NCI-H510A (cell line): ENCODE measurements at places on chromosomes 2 and 18.

DNA sequence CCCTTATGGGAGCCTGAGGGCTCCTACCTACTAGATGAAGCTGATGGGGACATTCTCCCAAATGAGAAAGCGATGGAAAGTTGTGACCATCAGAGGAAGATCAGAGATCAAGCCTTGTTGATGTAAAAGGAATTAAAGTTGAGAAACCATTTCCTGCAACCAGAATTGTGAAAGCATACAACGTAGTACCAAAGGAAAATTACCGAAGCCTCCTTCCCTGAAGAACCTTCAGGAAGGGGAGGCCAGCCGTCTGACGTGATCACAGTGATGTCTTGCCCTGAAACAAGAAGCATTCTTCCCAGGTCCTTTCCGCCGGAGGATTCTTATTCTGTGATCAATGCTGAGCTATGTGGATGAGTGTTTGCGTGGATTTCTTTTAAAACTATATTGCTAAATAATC, 211.6 kb upstream of the TNP1 start:
- DNase-seq, result no peak

DNA sequence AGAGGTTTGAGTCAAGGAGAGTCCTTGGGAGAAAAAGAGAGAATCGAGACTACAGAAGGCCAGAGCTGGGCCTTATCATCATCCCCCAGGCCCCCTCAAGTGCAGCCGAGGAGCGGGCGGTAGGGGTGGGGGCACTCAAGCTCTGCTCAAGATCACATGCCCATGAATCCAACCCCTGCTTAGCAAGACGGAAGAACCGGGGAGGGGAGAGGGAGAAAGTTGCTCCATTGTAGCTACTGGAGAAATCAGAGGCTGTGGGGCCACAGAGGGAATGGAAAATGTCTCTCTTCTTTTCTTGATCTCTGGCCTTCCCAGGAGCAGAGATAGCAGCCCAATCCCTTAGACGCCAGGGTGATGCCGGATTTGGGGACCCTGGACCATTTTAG, 14.6 kb downstream of the SLC4A3 start:
- no peak for DNase-seq

DNA sequence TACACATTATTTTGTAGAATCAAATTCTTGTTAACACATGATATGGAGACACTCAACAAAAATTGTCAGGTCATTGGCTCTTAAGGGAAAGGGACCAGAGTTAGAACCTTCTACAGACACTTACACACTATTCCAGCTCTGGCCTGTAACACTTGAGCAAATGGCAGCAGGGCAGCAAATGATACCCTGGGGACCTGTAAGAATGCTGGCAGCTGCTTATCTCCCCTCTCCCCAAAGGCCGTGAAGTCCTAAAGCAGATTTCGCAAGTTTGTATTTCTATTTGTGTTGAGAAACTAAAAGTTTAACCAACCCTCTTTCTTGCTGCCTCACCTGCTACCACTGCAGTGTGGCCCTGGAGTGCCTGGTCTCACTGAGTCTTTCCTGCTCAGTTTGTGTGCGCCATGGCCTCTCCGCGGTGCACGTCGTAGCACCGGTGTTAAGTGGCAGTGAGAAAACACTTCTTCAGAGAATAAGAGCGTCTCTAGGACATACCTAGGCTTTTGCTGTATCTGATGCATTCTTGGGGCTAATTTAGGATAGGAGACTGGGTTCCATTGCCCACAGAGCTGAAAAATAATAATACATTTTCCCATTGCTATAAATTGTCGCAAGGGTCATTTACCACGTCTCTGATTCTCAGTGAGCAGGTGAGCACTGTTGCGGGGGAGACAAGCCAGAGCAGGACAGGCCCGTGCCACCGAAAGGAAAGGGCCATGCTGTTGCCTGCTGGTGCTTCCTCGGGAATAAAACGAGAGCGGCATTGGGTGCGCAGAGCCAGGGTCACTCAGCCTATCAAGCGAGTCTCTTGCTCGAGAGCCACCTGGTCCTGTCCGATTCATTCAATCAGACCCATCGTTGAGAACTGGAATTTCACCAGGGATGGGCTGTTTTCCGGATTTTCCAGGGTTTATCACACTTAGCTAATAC, 204.9 kb downstream of the PTGR3 start:
- DNase-seq, result no peak

GRCh38 chr2:69742322-69742952, 503 bp downstream of the ANXA4 start:
- DNase-seq, result no peak

- no peak for DNase-seq
Measured at GRCh38 chr2:107582487-107582886, 244.2 kb upstream of the RGPD4 start.

DNA sequence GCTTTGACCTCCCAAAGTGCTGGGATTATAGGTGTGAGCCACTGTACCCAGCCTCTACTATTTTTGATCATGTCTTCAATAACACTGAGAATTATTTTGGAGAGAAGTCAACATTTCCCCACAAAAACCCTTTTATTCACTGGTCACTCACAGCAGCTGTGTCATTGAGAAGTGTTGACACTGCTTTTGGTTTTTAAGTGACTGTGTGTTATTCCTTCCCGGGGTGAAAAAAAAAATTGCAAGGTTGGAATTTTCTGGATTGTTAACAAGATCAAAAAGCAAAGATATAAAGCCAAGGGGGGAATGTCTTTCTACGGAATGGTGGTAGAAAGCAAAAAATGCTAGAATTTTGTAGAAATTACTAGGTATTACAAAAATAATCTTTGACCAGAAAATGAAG, 61.5 kb downstream of the TANC1 start:
- no peak for DNase-seq

- no peak for DNase-seq
Measured at GRCh38 chr2:142097711-142098110, 33.1 kb downstream of the LRP1B start.

DNA sequence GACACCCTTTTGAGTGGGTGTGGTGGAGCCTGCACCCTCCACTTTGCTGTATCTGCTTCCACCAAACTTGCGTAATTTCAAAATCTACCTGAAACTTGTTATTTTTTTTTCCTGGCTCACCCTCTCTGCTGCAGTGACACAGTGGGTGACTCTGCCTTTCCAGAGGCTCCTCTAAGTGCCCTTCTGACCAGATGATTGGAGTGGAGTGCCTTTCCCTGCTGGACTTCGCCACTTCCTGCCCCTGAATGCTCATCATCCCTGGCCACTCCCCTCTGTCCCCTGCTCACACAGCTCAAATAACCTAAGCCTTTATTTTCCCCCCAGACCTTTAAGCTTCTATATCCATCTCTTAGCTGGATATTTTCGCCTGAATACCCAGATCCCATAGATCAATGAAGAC, 777.5 kb upstream of the ID2 start:
- peak; percentile 13 for DNase-seq
